Spinal cord (tissue), 10 donors: ENCODE measurements at places on chromosomes 5 and 9.
A peak's percentile ranks its signal among the peaks of the same experiment; 100 is the strongest.

- DNase-seq = no peak
These were observed 25.7 kb downstream of the DPYSL3 start for GRCh38 chr5:147483961-147484707.

- DNase-seq = peak; percentile 49
These were observed 233.2 kb downstream of the FBXL17 start for GRCh38 chr5:108148715-108149139.

DNA sequence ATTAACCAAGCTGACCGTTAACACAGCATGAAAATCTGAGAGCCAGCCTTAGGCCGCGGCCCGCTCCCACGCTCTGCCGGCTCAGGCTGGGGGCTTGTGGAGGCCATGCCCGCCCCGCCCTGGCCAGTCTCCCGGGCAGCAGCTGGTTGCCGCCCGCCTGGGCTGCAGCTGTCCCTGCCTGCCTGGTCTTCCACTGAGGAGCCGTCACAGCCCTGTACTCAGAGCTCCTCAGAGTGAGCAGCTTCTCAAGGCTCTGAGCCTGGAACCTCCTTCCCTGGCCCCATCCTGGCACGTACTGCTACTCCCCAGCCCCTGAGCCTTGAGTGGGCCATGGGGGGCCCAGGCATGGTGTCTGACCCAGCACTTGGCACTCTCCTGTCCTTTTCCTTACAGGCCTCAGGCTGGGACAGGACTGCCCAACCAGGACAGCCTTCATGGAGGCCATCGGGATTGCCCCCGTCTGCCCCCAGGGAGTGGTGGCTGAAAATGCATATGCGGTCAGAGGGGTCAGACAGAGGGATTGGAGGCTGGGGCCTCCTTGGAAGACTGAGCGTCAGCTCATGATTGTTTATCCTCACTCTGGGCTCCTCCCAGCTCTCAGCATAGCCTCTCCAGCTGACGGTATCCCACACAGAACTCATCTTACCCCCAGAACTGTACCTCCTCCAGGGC lies 11.9 kb downstream of the FGFR4 start:
- DNase-seq = peak; percentile 68

GRCh38 chr9:90827181-90827871 lies 25.7 kb downstream of the SYK start:
- DNase-seq = no peak

GRCh38 chr5:121500310-121500709 lies 351.4 kb upstream of the FTMT start:
- peak; percentile 42 for DNase-seq
